Stimulated activated CD4-positive, alpha-beta T cell treated with anti-CD3 and anti-CD28 coated beads, Interleukin-1b, Interleukin-23, amount 100 ng/mL, for 4 hours (primary cell): ENCODE measurements at places on chromosomes 3 and 15.

DNA sequence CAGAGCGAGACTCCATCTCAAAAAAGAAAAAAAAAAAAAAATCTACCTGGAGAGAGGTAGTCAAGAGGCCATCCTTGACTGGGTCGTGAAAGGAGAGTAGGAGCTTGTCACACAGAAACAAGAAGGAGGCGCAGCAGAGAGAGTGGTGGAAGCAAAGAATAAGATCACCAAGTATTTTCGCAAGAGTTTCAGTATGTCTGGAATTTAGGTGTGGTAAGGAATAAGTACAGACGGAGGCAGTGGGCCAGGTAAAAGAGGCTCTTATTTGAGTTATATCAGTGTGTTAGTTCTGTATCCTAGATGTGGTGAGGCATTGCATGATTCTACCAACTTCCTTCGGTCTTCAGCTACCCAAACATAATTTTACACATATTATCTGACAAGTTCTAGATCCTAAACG, 14.6 kb upstream of the ATP10A start:
- DNase-seq: no peak

- no peak for DNase-seq
Observed at GRCh38 chr3:173398111-173398479, 551 bp downstream of the NLGN1 start.

DNA sequence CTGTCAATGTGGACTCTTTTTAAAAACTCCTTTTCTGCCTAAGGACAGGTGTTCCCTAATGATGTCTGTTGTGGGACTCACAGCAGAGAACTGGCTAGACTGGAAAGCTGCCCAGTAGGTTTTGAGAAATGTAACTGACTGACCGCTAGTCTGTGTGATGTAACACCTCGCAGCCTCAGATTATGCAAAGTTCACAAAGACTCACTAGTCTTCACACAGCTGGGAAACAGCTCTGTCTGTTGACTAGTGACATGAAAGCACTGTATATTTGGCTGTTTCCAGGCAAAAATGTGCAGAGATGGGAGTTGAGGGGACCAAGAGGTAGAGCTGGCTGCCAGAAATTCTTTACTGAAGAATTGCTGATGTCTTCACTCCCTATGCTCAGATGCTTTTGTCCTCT, 10.3 kb downstream of the PDZRN3 start:
- no peak for DNase-seq

- DNase-seq: no peak
Observed at GRCh38 chr3:5197022-5197421, 9.5 kb downstream of the EDEM1 start.
